A549 (cell line): ENCODE measurements at places on chromosomes 2 and 18. TPM values are rescaled to one million over a fixed set of nuclear protein-coding genes. Genes with fewer than 3 reads are reported as not detected.

- DNase-seq: no peak
These were observed 269.6 kb downstream of the HAUS1 start for GRCh38 chr18:46373791-46374190.

DNA sequence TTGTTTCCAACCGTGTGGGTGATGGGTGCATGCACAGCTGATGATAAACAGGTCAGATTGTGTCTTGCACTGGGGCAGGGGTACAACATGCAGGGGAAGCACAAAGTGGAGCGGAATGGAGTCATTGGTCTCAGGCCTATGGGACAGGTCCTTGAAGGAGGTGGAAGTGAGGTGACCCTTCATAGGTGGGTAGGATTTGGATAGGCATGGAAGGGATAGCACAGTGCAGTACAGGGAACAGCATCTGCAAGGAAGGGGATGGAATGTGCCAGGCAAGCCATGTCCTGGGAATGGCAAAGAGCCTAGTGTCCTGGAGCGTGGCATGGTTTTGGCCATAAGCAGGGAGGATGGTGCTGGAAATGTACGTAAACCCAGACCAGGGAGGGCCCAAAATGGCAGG, 143.9 kb downstream of the CAPN13 start:
- DNase-seq: no peak

GRCh38 chr2:223929571-223930102, 15.5 kb downstream of the WDFY1 start:
- DNase-seq: no peak

GRCh38 chr2:232410238-232410900, 3.7 kb downstream of the ALPG start:
- DNase-seq: no peak

DNA sequence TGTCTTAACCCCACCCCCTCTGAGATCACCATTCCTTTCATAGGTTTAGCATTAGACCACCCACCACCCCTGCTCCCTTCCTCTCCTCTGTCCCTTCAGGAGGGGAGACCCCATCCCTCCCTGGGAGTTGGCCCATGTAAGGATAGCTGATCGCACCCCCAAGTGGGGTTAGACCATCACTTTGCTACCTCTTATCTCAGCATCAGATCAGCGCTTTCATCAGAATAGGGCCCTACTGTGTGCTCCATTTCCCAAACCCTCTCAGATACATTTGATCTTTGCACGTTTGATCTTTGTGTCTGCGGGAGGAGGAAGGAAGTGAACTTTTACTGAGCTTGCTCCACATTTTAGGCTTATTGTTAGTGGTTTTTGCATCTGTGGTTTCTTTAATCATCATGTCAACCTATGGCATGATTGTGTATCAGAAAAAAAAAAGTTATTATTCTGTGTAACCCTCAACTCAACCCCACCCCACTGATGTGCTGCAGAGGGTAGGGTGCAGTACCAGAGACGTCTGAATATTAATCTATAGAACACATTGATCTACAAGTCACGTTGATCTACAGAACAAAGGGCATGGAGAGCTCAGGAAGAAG, 81.2 kb downstream of the PDCL3 start:
- DNase-seq: no peak

DNA sequence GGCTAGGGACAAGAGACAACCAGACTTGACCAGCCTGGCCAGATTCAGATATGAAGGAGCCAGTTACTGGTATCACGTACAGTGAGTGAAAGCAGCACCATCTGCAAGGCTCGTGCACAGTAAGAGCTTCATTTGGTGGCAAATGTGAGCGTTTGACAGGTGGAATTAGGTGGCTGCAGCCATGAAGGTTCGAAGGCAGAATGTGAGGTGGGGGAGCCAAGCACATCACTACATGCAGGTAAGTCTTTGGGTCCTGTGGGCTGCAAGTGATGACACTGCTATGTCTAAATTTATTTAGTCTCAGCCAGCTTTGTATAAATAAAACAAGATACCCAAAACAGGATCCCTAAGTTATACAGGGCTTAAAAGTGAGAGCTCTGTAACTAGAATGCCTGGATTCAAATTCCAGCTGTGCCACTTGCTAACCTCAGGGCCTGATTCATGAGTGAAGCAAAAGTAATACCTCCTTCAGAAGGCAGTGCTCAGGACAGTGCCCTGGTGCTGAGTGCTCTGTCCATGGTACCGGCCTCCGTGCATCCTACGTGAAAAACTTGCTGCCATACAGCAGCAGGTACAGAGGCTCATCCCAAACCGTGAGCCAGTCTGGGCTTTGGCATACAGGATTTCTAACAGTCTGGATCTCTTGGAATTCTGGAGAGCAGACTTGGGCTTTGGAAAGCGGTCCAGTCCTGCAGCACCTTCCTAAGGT, 18.6 kb downstream of the DDX18 start:
- no peak for DNase-seq

DNA sequence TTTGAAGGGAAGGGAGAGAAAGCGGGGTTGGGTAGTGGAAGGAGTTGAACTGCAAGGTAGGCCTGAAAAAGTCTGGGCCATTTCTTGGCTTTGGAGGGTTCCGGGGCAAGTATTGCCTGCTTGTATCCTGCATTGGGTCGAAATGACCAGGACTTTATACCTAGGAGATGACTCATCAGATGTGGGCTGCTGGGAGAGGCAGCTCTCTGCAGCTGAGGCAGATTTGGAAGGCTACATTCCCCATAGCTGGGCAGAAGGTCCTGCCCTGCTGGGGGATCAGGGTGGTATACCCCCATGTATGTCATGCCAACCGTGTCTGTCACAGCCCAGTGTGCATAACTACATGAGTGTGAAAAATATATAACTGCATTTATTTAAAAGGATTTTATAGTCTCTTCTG, 171.8 kb upstream of the SPRED2 start:
- DNase-seq: peak; percentile 22

GRCh38 chr2:16037808-16038457, 97.6 kb downstream of the MYCN start:
- DNase-seq: no peak

DNA sequence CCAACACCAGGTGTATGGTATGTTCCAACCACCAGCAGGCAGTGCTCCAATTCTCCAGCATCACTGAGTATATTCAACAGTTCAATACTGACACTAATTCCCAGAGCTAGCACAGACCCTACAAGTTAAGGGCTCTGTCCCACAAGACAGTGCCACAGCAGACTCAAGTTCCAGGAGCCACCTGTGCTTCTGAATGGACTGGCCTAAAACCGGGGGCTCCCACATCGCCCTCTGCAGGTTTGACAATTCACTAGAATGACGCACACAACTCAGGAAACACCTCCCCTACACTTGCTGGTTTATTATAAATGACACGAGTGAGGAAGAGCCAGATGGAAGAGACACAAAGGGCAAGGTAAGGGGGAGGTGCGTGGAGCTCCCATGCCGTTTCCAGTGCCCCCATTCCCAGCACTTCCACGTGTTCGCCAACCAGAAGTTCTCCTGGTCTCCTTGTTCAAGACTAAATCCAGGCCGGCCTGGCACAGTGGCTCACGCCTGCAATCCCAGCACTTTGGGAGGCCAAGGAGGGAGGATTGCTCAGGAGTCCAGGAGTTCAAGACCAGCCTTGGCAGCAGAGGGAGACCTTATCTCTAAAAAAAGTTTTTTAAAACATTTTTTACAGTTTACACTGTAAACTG, 12.2 kb upstream of the ATP6V1B1 start:
- peak; percentile 52 for DNase-seq

GRCh38 chr2:120656273-120656950, 79.3 kb upstream of the GLI2 start:
- no peak for DNase-seq

DNA sequence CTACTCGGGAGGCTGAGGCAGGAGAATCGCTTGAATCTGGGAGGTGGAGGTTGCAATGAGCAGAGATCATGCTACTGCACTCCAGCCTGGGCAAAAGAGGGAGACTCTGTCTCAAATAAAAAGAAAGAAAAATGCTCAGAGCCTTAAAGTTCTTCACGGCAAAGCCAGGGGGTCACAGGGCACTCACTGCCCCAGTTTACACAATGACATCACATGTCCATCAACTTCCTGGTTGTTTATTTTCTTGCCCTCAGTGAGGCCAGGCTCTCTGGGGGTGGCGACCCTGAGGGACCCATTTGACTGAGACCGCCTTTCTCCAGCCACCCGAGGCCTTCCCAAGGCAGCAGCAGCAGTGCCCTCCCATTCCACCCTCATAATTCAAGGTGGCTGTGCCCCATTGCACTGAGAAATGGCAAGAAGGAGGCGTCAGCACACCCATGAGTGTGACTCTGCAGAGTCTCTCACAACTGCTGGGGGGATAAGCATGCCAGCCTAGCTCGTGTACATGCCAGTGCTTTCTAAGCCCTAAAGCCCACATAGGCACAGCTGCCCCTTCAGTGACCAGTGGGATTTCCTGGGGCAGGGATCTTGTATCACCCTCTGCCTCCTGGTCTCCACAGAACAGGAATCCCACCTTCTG, 50.0 kb downstream of the SFXN5 start:
- DNase-seq: no peak

GRCh38 chr2:72994282-72994990, 77.1 kb downstream of the SFXN5 start:
- DNase-seq: no peak

DNA sequence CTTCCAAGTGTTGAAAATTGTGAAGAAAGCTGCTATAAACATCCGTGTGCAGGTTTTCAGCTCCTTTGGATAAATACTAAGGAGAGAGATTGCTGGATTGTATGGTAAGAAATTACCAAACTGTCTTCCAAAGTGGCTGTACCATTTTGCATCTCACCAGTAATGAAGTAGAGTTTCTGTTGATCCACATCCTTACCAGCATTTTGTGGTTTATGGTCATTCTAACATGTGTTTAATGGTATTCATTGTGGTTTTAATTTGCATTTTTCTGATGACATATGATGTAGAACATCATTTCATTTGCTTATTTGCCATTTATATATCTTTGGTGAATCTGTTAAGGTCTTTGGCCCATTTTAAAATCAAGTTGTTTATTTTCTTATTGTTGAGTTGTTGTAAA, 260.7 kb downstream of the SPAG16 start:
- DNase-seq: no peak

DNA sequence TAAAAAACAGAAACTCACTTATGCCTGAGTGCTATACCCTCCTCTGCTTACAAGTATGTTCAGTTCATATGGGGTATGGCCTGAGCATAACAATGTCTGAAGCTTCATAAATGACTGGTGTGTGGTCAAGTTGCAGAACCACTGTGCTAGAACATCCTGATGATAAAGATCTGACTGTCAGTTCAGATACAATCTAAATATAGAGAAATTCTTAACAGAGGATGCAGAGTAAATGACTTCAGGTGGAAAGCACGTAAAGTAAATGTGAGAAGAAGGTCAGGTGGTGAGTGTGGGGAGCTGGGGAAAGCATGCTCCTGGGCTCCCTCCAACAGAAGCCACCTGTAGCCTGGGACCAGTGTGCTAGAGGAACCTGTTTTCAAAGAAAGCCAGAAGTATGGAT, 926.2 kb downstream of the TSN start:
- no peak for DNase-seq

DNA sequence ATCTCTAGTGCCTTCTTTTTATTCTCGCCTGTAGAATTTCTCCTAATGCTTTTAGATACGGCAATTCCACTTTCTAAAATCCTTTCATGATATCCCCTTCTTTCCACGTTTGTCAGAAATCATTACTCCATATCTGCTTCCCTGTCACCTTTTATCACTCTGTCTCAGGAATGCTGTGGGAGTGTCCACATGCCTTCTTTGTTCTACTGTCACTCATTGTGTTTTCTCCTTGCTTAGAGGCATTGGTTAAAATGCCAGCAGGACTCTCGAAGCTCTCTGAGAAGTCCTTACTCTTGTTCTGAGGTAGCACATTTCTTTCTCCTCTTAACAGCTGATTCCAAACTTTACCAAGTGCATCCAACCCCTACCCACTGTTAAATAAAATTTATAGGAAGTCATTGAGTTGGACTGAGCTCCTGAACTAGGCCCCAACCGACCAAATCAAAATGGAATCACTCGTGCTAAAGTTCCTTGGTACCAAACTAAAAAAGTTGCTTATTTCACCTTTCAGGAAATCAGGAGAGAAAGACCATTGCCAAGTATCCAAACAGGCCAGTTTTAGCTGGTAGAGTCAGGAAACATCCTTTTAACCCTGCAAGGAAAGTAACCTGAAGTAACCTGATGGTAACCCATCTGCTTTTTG, 10.6 kb upstream of the GALNT5 start:
- peak; percentile 48 for DNase-seq

DNA sequence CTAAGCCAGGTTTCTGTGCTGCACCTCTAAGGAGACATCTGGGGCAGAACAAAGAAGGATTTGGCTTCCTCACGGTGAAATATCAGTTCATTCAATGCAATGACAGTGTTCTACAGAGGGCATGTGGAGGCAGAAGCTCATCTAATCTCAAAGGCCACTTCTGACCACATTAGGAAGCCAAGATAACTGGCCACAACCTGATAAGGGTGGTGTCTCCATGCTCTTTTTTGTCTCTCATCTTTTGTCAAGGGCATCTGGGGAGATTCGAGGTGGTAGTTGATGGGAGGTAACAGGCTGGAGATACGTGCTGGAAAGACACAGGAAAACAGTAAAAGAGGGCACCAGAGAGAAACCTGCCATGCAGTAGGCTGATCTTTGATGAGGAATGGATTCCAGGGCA, 303.9 kb downstream of the LRATD1 start:
- no peak for DNase-seq

- no peak for DNase-seq
These were observed 15.1 kb downstream of the RDH14 start for GRCh38 chr2:18545384-18545783.

DNA sequence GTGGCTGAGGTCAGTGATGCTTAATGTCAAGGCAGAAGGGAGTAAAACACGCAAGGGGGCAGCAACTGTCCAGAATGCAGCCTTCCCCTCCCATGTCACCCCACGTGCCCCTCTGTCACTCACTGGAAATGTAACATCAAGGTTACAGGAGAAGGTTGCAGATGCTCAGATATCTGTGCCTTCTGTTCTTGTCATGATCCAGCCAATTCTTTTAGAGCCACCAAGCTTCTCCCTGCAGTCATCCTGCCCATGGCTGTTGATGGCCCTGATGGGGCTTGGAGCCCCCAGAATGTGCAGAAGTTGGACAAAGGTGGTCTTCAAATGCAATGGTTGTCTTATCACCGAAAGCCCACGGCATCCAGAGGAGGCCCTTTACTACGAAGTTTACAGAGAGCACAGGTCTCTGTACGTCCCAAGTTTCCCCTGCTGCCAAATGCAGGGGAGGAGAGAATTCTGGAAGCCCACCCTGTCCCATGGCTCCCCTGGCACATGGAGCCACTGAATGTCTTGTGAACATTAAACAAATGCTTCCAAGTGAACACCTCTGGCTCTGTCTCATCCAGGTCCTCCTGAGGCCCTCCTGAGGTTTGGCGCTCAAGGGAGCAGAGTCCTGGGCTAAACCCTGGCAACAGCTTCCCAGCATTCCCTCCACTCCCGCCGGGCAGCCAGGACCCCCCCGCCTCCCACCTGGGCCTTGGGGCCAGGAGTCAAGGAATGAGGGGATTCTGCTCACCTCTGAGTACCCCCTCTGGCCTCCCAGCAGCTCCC, 4.5 kb upstream of the GPR55 start:
- DNase-seq: no peak

The RETSAT gene
- polyA plus RNA-seq: 40.8 to 43.3 TPM (median 42.3 TPM) in 3 replicates

The TPO gene
- polyA plus RNA-seq: not detected in 3 replicates

The OTOS gene
- not detected in 3 replicates for polyA plus RNA-seq

The RBM45 gene
- polyA plus RNA-seq: 15.2 to 16.9 TPM (median 15.6 TPM) in 3 replicates

The FOXD4L1 gene
- polyA plus RNA-seq: 0.59 to 0.90 TPM (median 0.67 TPM) in 3 replicates

The CAPN10 gene
- 15.8 to 17.7 TPM (median 15.9 TPM) in 3 replicates for polyA plus RNA-seq

The CNDP1 gene
- not detected in 3 replicates for polyA plus RNA-seq
